CD4-positive, alpha-beta T cell treated with Interleukin-4 for 4 hours (primary cell): ENCODE measurements at places on chromosomes 1 and 21.

- DNase-seq = no peak
Measured at GRCh38 chr1:90509225-90510048, 207.7 kb downstream of the BARHL2 start.

- DNase-seq = no peak
Measured at GRCh38 chr1:19730232-19730631, 65.6 kb downstream of the HTR6 start.

DNA sequence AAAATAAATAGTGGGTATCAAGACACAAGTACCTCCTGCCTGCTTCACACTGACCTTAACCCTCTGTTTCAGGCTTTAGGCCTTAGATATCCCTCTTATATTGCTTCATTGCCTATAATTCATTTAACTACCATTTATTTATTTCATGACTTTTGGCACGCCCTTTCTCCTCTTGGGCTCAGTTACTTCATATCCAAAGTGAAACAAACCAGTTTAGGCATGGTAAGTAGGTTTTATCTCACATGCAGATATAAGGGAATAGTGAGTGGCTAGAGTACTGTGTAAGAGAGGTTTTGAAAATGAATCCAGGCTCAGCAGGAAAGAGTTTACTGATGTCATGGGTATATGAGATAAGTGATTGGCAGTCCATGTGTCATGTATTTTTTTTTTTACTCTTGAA lies 69.8 kb upstream of the BEND5 start:
- DNase-seq = no peak

- DNase-seq = no peak
Measured at GRCh38 chr1:66402194-66402593, 131.8 kb upstream of the SGIP1 start.

GRCh38 chr1:22876359-22877111 lies 96.1 kb downstream of the LACTBL1 start:
- no peak for DNase-seq

DNA sequence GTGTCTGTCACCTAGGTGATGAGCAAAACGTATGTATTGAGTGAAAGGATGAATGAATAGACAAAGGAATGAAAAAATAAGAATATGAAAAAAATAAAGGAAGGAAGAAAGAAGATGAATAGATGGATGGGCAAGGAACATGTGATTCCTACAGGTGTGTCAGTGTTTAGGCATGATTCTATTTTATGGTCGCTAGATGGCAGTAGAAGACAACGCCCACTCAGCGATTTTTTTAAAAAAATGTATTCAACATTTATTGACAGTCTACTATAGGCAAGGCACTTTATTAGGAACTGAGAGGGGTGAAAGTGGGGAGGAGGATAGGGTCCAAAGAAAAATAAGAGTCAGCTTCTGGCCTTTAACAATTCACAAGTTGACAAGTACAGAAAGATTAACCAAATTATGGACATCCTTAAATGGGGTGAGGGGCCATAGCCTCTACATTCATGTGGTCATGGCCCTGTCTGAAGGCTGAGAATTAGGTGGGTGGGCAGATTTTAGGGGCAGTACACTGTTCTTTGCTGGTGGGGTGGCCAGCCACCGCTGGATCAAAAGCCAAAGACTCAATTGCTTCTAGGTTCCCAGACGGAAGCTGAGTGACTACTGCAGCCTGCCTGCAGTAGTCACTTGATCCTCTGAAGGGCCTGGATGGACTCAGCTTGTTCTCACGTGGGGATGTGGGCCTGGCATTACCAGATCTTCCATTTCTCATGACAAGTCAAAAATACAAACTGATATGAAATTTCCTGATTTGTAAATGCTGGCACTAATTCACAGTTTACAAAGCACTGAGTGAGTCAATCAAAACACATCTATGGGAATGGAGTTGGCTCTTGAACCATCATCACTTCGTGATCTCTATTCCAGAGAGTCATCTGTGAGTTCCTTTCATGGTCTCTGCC lies 83.9 kb downstream of the FASLG start:
- peak; percentile 69 for DNase-seq

DNA sequence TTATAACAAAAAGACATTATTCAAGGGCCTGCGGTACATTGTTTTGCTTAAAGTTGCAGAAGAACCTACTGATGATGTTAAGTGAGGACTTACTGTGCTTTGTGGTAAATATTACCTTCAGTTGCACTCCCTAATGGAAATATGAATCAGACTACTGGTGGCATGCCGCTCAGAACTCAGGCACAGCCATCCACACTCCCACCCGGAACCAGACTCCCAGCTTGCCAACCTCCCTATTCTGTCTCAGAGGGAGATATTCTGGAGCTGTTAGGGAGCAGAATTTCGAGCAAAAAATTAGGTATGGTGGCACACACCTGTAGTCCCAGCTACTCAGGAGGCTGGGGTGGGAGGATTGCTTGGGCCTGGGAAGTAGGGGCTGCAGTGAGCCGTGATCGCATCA lies 13.1 kb downstream of the PGBD5 start:
- no peak for DNase-seq

- no peak for DNase-seq
Measured at GRCh38 chr1:228452194-228453021, 34.8 kb upstream of the RNF187 start.

GRCh38 chr1:244199902-244200301 lies 148.8 kb downstream of the ZBTB18 start:
- DNase-seq = no peak

- DNase-seq = peak; percentile 91
Measured at GRCh38 chr1:24925082-24925779, 4.8 kb downstream of the RUNX3 start.
